ENCODE measurements at places on chromosomes 6 and 20.

DNA sequence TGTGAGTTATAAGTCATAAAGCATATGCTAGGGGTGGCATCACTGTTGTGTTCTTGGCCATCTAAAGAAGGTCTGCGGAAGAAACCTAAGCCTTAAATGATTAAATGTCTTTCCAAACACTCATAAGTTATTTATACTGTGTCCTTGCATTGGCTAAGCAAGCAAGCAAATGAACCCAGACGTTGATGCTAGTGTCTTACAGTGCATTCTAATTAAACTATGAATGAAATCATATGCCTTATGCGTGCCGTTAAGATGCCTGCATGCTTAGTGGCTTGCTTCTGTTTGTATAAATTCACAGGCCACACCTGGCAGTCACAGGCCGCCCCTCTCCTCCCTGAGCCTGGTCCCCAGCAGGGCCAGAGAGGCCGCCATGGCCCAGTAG, 49.9 kb downstream of the RIN2 start:
- no peak for DNase-seq

- DNase-seq, result peak; percentile 10
These were observed 7.8 kb upstream of the NCOA3 start for GRCh38 chr20:47493963-47494293.

GRCh38 chr6:73580247-73581149, 59.7 kb upstream of the EEF1A1 start:
- no peak for DNase-seq

- no peak for DNase-seq
These were observed 125.3 kb downstream of the GRM1 start for GRCh38 chr6:146154197-146154596.

GRCh38 chr6:163539101-163539762, 124.7 kb downstream of the QKI start:
- DNase-seq, result no peak

DNA sequence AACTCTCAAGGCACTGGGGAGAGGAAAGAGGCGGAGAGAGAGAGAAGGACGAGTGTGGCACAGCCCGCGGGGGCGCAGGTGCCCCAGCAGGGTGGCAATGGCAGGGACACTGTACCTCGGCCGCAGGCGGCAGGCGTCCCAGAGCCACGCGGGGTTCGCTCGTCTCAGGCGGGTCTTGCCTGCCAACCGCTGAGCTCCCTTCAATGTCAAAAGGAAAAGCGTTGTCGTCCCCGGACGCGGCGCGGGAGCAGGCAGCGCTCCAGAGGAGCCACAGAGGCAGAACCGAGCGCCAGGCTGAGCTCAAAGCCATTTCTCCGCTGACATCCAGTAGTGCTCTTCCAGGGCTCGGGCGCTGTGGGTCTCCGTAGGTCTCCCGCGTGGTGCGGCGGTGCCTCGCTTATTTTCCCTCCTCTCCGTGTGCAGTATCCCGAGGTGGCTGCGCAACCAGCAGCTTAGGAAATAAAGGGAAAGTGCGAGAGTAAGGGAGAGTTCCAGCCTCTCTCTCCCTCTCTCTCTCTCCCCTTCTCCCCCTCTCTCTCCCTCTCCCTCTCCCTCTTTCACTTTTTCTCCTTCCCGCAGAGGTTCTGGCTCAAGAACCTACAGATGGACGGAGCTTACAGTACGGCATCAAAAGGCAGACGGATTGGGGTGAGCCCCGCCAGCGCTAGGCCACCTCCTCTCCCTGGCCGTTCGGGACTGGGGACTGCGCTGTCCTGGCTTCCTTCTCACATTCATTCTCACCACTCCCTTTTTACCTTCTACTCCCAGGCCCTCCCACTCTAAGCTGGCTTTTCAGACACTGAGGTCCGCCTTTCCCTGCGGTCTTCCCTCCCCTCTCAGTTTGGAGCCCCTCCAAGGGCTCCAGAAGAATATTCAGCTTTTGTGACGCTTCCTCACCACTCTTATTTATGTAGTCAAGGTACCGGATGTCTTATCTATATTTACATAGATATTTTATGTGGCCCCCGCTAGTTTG, at the start of gene LAMA4:
LAMA4 (minus strand) TSS at position 727 of the 976 bp plus-strand sequence; CDS start at position 310, 417 bp downstream.
- peak; percentile 33 for DNase-seq

DNA sequence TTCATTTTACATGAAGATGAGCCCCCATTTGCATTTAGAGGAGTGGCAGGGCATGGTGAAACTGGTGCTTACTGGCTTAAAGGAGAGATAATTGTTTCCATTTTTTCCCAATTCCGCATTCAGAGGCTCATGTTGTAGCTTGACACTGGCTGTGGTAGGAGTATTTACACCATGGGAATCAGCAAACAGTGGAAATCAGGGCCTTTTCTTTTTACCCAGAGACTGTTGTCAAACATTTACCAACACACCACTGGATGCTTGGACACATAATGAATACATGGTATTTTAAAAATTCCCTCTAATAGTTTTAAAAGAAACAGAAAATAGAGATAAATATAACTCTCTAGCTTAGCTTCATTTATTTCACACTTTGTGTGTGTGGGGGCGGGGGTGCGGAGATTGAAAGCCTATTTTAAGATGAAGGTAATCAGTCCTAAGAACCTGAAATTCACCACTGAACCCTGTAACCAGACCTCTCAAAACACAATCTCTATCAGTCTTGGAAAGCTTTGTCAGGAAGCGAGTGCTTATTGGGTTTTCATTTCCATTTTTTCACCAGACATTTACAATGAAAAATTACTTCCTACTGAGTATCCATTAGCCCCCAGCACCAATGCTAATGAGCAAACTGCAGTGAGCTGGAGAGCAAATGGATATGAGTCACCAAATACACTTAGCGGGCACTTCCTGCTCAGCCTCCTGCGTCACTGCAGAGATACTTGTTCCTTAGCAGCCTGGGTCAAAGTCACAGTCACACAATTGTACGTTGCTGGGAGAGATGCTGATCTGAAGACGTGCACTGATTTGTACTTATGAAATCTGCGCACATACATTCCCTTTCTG, 532.0 kb downstream of the BCKDHB start:
- peak; percentile 94 for DNase-seq

- no peak for DNase-seq
These were observed 2.6 kb downstream of the CTSZ start for GRCh38 chr20:59004493-59004762.

- DNase-seq, result no peak
These were observed 25.1 kb downstream of the FKBP1C start for GRCh38 chr6:63236398-63236817.

DNA sequence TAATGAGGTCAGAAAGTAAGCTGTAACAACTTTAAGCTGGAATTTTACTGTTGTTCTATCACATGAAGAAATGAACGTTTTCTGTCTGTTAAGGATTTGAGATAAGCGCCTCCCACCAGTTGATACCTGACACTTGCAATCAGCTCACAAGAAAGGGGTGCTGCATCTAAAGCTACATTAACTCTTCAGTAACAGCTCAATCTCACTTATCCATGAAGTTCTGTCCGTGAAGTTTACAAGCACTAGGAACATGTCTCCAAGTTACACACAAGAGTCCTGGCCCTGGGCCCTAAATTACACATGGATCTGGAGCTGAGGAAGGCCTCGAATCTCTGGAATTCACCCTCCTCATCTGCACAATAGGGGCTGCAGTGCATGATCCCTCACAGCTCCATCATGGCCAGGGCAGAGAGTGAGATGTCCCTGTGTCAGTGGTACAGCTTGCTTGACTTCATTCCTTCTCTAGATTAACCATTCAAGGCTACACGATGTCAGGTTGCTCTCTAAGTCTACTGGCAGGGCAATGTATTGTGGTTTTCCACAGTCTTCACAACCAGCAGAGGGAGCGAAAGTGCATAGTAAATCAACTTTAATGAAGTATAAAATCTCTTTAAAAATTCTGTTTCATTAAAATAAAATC, 182.4 kb upstream of the MCHR2 start:
- no peak for DNase-seq

DNA sequence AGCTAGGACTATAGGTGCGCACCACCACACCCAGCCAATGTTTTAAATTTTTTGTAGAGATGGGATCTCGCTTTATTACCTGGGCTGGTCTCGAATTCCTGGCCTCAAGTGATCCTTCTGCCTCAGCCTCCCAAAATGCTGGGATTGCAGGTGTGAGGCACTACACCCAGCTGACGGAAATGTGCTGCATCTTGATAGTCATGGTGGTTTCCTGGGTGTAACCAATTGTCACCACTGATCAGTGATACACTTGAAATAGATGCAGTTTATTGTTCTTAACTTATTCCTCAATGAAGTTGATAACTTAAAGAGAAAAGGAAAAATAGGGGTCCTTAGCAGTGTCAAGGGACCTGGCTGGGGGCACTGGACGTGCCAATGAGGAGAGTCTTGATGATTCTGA, 92.4 kb downstream of the PPP1R14C start:
- no peak for DNase-seq

- DNase-seq, result no peak
These were observed 39.5 kb downstream of the PIGU start for GRCh38 chr20:34637245-34638038.

GRCh38 chr20:4656491-4656890, 65.2 kb upstream of the PRND start:
- no peak for DNase-seq

GRCh38 chr20:31747640-31748039, 8.6 kb downstream of the TPX2 start:
- DNase-seq, result no peak

DNA sequence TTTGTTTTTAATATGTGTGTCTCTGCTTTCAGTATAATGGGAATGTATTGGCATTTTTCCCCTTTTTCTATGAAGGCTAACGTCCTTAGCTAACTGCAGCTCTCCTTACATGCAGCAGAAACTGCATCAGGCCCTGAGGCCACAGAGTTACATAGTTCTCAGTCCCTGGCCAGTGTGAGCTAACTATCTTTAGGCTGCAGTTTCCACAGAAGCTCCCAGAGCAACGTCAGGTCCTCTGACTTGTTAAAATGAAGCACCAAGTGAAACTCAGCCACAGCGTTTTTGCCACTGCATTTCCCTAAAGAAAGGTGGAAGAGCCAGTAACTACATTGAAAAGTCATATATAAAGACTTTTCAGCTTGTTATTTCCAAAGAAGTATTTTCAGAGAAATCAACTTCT, 244.7 kb downstream of the CBLN4 start:
- DNase-seq, result no peak

GRCh38 chr20:37223053-37223452, 38.6 kb downstream of the GHRH start:
- DNase-seq, result no peak

DNA sequence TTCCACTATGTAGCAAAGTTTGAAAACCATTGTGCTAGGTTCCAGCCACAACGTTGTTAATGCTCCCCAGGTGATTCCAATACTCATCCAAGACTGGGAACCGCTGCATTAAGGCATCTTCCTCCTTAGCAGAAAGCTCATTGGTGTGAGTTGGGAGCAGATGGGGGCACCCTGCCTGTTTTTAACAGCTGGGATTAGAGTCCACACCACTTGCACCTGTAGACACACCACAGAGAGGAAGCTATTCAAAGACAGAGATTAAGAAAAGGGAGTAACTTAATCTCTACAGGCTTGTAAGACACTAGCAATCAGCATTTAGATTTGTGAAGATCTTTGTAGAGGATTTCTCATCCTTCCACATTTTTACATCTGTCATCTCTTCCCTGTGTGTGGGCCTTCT, 333.9 kb upstream of the SOX4 start:
- DNase-seq, result no peak

- DNase-seq, result no peak
These were observed 149.2 kb downstream of the JARID2 start for GRCh38 chr6:15395087-15395486.

DNA sequence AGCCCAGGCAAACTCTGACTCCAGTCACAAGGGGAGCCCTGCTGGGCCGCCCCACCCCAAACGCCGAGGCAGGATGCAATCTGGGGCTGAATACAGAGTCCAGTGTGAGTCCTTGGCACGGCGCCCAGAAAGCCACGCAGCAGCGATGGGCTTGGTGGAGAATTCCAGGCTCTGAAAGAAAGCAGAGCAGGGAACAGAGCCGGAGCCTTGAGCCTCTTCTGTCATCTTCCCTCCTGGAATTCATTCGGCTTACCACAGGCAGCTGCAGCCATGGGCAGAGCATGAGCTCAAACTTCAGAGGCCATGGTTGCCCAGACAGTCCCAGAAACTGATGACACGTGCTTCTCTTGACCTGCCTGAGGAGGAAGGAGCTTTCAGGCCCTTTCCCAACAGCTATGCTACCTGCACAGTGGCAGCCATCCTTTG, 441.1 kb upstream of the JARID2 start:
- no peak for DNase-seq

DNA sequence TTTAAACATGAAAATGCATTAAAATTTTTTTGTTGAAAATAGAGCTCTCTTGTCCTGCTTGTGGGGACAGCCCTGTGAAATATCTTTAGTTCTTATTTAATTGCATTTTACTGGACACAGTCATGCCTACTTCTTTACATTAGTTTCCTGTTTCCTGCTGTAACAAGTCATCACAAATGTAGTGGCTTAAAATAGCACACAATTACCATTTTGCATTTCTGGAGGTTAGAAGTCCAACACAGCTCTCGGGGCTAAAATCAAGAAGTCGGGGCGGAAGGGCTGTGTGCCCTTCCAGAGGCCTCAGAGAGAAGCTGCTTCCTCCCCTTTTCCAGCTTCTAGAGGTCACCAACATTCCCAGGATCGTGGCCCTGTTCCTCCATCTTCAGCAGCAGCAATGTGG, 29.4 kb downstream of the PNLDC1 start:
- DNase-seq, result no peak

DNA sequence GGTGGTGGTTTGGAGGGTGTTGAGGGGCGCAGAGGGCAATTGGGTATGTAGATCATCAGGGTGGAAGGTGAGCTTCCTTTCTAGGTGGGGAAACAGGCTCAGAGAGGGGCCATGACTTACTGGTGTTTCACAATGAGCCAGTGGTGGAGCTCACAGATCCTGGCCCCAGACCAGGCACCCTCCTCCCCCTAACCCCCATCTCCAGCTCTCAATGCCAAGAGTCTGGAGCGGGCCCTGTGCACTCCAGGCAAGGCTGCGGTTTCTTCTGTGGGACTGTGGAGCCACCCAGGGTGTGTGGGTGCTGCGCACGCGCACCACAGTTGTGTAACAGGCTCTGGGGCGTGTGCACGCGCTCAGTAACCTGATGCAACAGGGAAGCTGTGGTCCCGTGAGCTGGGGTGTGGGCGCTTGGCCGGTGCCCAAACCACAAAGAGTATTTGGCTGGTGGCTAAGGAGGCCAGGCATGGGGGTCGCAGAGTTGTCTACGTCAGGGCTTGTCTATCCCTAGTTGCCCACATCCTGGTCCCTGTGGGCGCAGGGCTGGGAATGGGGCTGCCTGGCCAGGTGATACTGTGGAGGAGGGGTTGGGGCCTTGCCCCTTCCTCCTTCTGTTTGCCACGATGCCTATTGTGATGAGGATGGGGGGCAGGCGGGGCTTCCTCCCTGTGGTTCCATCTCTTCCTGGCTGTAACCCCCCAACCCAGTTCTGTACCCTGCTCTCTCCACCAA, 37.5 kb upstream of the MRPS18A start:
- DNase-seq, result no peak

DNA sequence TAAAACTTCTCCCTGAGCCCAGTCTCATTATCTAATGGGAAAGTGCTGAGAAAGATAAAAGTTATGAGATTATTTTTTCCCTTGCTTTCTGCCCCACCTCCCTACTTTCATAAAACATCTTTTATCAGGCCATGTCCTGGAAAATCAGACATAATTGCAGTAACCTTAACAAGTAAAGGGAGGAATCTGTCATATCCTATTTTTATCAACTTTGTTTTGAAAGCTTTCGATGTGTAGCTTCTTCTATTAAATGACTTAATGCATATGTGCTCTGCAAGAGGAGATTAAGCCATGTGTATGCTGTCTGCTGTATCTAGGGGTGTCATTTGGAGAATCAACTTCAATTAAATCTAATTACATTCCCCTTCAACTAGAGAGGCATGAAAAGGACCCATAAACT, 408.9 kb downstream of the CBLN4 start:
- DNase-seq, result no peak
